Fibroblast of the aortic adventitia (primary cell): ENCODE measurements at places on chromosomes 7 and 10.

DNA sequence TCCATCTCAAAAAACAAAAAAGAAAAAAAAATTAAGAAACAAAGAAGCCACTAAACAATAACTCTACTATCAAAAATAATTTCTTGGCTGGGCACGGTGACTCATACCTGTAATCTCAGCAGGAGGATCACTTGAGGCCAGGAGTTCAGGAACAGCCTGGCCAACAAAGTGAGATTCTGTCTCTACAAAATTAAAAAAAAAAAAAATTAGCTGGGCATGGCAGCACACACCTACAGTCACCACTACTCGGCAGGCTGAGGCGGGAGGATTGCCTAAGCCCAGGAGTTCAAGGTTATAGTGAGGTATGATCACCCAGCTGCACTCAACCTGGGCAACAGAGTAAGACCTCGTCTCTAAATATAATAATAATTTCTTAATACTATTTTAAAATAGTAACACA lies 69.0 kb downstream of the PARD3 start:
- DNase-seq, result no peak

DNA sequence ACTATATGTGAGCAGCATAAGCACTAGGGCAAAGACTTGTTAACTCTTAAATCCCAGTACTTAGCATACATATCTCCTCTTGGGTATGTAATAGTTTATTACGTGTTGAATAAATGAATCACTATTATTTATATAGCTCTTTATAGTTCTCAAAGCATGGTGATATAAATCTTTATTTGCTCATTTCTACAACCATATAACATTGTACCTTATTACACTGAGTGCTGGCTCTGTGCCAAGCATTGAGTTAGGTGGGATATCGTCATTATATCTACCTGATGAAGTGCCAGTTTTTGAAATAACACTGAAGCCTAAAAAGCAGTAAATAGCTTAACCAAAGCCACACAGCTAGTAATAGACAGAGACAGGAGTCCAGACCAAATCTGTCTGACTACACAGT lies 27.9 kb downstream of the AHR start:
- no peak for DNase-seq

DNA sequence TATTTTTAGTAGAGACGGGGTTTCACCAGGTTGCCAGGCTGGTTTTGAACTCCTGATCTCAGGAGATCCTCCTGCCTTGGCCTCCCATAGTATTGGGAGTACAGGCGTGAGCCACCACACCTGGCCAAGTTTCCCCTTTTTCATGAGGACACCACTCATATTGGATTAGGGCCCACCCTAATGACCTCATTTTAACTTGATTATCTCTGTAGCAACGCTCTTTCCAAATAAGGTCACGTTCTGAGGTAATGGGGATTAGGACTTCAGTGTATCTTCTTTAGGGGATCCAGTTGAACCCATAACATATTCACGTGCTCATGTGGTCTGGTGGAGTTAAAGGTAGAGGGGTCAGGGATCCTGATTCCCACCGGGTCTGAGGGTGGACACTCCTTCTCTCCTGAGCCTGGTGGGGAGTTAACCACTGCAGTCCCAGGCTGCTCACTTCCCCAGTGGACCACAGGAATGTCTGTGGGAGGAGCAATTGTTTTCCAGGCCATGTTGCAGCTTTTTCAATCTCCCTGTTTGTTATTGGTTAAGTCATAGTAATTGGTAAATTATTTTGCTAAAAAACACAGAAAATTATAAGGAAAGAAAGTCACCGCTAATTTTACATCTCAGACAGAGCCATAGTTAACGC lies 130.5 kb downstream of the GRK5 start:
- DNase-seq, result peak; percentile 52

DNA sequence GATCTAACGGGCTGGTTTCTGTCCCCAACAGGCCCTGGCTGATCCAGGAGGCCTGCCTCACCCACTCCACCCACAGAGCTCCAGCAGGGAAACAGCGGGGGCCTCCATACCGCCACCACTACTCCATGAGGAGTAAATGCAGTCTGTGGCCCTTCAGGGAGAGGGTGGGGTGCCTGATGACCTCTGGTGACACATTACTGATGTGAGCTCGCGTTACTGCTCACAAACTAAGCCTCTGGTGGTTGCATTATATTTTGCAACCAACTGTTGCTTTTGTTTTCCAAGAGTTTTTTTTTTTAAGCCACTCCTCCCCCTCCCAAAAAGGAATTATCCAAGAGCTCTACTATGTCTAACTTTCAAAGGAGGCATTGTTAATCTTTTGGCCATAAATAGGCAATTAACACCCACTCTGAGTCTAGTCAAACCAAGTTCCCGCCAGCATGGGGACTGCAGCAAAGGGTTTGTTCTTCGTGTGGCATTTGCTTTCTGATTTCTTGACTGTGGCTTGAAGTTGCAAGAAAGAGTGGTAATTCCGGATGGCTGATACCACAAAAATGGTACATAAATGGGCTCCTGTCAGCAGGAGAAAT lies 72.6 kb downstream of the FAM53B start:
- DNase-seq, result peak; percentile 38

- DNase-seq, result no peak
These were observed 239.0 kb downstream of the DNAJB9 start for GRCh38 chr7:108808549-108809266.

DNA sequence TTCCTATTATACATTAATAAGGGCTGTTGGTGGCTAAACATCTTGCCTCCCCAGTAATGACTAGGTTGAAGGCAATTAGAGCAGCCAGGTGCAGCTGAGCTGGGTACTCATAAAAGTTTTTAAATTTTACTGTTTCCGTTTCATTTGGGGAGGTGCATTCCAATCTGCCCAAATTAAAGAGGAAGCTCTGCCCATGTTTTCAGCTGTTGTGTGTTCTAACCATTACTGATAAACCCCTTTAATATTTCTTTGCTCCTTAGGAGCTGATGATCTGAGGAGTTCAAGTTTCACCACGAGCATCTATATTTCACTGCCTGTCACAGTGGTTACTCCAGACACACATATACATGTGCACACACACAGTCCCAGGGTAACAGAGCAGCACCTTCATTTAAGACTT lies 94.4 kb downstream of the JAZF1 start:
- no peak for DNase-seq

- DNase-seq, result no peak
These were observed 120.9 kb downstream of the EBF3 start for GRCh38 chr10:129843131-129843541.

DNA sequence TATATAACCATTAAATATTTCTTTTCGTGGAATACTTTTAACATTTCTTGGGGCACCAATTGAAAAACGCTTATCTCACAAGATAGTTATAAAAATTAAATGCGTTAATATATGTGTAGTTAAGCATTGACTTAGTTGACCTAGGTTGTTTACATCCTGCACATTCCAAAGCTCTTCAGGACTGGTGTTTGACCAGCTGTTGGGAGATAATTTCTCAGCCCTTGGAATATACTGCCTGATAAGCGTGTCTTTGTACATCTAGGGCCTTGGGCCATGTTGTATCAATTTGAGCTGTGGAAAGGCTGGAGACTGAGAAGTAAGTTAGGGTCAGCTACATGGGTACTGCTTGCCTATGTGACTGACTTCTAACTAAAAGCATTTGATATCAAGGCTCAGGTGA lies 90.0 kb upstream of the AOAH start:
- no peak for DNase-seq

DNA sequence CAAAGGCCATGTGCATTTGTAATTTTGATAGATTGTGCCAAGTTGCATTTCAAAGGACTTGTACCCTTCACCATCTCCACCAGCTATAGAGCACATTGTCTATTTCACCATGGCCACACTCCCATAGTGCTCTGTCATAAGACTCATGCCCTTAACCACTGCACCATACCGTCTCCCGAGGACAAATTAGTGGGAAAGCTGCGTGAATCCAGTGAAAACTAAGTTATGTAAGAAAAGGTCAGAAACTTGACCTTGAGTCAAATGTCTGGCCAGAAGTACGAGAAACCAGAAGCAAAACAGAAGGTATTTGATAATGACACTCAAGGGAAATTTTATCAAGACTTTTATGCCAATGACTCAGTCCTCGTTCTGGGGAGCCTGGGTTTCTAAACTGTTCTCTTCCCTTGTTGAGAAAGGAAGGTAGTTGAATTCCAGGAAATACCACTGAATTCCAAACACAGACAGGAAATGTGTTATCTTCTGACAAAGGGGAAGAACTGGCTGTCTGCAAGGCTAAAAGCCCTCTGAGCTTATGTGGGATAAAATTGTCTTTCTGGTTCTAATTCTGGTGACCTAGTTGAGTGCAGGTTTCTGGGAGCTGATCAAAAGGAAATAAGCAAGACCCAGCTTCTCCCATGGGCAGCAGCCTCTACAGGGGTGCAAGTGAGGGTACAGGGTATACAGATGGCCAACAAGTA lies 49.7 kb downstream of the CDK1 start:
- peak; percentile 93 for DNase-seq

GRCh38 chr7:120724448-120724847 lies 133.5 kb downstream of the TSPAN12 start:
- no peak for DNase-seq

DNA sequence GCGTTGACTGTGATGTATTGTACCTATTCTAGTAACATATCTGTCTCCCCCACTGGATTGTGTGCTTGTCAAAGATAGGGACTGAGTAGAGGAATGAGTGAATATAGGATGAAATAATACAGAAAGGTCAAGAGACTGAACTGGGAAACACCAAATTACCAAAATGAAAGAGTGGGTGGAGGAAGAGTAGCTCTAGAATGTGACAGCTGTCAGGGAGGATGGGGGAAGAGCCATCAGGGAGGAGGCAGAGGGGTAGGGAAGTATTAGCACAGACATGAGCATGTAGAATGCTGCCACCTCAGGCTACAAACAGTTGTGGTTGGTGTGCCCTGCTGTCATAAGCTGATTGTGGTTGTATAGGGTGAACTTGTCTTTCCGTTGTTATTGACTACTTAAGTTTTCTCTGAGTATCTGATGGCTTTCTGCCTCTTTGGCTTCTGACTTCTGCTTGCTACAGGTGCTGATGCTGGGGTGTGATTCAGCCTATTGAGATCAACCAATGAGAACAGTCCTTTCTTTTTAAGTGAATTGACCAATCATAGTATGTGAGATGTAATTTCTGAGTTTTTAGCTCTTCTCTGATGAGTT lies 5.6 kb downstream of the CCSER2 start:
- DNase-seq, result peak; percentile 17

- DNase-seq, result no peak
These were observed 4.9 kb downstream of the TRIM8 start for GRCh38 chr10:102648889-102649796.

DNA sequence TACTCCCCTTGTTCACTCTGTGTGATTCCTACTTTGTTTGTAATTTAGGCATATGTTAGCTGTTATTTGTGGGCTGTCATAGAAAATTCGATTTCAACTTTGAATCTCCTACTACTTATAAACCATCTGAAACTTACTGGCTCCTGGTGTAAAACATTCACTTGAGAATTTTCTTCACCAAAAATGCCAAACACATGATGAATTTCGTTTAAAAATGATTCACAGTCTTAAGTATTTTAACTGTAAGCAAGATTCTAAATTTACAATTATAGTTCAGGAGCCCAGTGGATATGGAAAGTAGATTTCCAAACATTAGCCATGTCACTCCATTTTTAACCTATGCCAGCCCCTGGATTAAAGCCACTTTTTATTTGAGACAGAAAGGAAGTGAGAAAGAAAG lies 3.1 kb downstream of the CPED1 start:
- DNase-seq, result peak; percentile 78

GRCh38 chr7:150876817-150877526 lies 24.7 kb downstream of the AOC1 start:
- peak; percentile 47 for DNase-seq

- DNase-seq, result no peak
These were observed 59.2 kb downstream of the CLEC2L start for GRCh38 chr7:139582671-139583155.

- no peak for DNase-seq
These were observed 114.5 kb downstream of the MARCHF5 start for GRCh38 chr10:92405419-92405924.

DNA sequence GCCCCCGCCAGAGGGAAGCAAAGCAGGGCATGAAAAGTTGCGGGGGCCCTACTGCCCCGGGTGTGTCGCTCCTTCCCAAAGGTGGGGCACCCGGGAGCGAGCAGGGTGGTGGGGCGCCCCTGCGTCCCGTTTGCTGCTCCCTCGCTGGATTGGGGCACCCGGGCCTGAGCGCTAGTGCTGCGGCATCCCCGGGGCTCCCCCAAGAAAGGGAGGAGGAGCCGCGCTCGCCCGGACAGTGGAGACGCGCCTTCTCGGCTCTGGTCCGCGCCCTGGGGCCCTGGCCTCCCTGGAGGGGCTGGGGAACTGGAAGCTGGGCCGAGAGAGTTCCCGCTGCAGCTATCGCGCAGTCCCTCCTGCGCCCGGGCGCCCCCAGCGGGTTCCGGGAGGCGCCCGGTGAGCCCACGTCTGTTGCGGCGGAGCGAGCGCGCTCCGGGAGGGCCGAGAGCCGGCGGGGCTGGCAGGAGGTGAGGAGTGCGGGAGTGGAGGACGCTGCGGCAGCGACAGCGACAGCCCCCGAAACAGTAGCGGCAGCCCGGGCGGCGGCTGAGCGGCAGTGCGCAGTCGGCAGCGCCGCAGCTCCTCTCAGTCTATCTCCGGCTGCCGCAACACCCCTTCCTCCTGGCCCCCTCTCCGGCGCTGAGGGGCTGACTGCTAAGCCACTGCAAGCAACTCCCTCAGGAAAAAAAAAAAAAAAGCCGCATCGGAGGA lies 504 bp upstream of the BMPER start:
- peak; percentile 62 for DNase-seq

DNA sequence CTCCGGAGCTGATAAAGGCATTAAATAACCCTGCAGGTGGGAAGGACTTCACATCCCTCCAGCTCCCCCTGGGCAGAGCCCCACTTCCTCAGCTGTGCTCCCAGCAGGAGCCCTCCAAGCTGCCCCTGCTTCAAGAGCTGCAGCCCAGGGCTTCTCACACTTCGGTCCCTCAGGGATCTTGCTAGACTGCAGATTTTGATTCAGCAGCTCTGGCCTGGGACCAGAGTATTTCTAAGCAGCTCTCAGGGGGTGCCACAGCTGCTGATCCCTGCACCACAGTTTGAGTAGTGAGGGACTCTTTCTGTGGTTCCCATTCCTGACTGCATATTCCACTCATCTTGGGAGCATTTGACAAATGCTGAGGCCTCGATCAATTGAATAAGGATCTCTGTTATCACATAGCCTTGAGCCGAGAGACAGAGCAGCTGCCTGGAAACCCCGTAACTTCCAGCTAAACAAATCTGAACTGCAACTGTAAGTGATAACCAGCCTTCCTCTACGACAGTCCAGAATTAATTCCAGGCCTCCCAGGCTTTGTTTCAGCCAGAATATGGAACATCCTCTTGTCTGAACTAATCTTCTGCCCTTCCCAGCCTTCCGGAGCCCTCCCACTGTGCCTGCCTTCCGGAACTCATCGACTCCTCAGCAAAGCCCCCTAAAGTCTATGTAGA lies 161.4 kb downstream of the CCDC3 start:
- DNase-seq, result peak; percentile 31

- no peak for DNase-seq
These were observed 537.2 kb downstream of the XPNPEP1 start for GRCh38 chr10:109386101-109386500.
